ENCODE measurements at places on chromosomes 6 and 20.

DNA sequence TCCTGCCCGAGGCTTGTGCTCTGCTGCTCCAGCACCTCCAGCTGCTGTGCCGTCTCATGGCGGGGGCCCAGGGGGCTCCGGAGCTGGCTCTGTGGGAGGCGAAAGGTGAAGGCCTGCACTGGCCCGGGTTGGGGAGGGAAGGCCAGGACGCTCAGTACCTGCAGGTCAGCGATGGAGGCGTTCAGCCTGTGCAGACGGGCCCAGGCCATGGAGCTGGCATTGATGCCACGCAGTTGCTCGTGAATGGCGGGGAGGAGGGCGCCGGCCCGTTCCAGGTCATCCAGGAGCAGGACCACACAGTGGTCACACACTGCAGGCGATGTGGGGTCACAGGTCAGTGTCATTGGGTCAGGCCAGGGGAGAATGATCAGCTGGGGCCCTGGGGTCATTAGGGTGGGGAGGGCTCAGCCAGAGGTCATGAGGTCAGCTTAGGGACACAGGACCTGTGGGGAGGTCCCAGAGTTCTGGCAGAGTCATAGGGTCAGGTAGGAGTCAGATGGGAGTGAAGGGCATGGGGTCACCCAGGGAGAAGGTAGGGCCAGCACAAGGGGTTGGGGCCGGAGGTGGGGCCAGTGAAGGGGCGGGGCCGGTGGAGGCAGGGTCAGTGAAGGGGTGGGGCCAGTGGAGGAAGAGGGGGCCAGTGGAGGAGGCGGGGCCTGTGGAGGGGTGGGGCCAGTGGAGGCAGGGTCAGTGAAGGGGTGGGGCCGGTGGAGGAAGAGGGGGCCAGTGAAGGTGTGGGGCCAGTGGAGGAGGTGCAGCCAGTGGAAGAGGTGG, 18.0 kb downstream of the ADRM1 start:
- DNase-seq, result no peak

DNA sequence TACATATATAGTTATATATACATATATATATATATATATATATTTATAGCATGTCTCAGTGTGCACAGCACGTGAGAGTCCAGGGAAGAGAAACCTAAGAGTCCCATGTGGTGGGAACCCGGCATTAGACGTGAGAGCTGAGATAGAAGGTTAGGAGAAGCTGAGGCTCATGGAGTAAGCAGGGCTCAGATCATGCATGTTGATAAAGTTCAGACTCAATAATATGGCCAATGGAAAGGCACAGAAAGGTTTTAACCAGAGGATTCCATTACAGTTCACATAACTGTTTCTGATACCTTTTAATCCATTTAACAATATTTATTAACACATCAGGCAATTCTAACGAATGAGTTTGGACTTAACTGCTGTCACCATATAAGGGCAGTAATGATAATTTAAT, 143.4 kb downstream of the MYB start:
- DNase-seq, result no peak

GRCh38 chr6:53828215-53828614, 33.4 kb downstream of the LRRC1 start:
- DNase-seq, result no peak

DNA sequence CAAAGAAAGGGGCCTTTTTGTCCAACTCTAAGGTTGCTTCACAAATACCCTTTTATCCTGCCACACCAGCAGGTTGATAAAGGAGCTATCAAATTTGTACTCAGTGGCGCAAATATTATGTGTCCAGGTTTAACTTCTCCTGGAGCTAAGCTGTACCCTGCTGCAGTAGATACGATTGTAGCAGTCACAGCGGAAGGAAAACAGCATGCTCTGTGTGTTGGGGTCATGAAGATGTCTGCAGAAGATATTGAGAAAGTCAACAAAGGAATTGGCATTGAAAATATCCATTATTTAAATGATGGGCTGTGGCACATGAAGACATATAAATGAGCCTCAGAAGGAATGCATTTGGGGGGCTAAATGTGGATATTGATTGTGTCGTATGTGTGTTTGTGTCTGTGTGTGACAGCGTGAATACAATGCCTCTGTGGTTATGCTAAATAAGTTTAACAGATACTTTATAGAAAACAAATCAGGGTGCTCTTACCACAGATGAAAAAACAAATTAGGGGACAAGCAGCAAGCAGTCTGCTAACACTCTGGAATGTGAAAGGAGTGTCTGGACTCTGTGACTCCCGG, 33.6 kb downstream of the HM13 start:
- DNase-seq, result no peak

- DNase-seq, result no peak
Observed at GRCh38 chr6:7640607-7641577, 50.9 kb downstream of the SNRNP48 start.

DNA sequence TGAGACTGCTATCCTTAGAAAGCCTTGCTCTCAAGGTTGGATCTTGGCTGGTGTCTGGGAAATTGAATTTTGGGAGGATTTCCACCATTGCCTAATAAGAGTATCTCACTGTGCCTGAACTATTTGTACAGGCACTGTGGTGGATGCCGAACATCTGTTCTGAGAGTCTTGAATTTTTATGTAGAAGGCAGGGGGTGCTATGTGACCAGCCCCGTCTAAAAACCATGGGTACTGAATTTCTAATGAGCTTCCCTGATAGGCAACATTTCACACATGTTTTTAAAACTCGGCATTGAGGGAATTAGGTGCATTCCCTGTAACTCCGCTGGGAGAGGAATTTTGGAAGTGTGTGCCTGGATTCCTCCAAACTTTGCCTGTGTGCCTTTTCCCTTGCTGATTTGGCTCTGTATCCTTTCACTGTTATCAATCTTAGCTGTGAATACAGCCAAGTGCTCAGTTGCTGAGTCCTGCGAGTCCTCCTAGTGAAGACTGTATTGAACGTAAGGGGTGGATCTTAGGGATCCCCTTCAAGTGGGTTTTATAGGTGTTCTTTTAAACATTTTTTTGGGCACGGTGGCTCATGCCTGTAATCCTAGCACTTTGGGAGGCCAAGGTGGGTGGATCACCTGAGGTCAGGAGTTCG, 27.6 kb upstream of the SCAF8 start:
- no peak for DNase-seq

DNA sequence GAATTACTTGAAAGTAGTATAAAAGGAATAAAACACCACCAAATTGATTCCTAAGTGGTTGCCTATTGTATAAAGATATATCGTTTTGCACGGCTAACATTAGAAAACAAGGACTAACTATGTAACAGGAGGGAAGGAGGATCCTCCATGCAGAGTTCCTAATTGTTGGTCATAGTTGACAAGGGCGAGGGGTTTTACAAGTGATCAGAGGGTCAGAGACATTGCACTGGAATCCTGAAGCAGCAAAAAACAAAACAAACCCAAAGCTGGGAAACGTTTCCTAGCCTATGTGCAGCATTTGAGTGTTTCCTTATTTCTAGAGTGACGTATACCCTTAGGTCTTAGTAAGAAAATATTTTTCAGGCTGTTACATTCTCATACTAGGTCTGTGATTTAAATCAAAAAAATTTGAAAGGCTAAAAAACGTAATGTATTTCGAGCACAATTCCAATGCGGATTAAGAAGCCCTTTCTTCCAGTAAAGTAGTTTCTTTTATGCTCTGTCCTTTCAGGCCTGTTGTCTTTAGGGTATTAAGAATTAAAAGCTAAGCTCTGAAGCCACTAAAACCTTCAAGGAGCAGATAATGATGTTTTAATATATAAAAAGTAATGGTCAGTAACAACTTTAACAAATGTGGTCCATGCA, 373.8 kb upstream of the MMS22L start:
- DNase-seq, result no peak

DNA sequence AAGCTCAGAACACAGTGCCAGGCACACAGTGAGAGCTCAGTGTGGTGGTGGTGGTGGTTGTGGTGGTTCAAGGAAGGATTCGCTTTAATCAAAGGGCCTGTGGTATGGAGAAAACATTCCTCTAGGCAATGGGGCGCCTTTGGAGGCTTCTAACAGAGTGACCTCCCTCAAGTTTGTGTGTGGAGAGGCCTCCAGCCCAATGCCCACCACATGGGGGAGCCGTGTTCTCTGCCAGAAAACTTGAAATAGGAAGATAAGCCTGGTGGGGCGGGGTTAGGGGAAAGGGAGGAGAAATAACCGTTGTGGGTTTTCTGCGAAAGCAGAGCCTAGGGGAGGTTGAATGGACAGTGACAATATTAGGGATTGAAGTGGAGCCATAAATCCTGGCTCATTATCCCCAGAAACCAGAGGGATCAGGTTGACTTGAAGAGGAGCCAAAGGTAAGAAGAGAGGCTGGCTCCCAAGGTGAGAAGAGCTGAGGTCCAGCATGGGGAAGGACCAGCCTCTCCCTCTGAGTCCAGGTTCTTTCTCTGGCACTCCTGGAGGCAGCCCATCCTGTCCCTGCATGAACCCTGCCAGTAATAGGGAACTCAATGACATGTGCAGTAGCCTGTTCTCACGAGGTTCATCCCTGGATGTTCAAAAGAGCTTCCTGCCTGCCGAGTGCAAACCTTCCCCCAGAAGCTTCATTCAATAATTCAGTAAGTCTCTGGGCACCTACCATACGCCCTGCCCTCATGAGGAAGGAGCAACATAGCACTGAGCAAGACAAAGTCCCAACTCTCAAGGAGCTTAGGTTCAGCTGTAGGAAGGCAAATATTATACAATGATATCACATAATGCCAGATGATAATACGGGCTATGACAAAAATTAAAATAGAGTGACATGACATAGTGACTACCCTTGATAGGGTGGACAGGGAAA, 51.4 kb downstream of the TGM2 start:
- no peak for DNase-seq

DNA sequence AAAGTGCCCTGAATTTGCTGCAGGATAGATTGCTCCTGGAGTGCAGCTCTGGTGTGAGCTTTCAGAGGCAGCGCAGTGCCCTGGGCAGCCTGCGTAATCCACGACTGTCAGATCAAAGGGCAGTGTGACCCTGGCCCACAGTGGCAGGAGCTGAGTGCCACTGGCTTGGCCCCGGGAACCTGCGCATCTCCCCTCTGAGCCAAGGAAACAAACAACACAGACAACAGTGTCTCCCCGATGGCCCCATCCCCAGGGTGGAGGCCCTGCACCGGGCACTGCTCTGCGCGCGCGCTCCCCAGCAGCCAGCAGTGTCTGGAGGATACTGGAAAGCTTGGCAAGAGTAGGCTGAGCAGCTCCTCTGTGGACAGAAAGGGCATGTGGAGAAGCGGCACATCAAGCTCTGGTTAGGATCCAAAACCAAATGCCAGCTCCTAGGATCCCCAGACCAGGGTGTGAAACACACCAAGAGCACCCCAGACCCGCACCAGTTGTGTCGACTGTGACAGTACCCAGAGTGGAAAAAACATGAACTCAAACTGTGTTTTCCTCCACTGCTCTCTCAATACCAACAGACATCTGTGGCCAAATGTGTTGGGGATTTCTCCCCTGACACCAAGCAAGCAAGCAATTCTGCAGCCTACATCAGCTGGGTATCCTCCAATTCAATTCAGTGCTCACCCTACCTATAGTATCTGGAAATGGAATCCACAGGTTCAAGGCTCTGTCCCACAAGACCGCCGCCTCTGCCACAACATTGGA, 26.7 kb downstream of the RBCK1 start:
- DNase-seq, result no peak

GRCh38 chr6:27720607-27721580, 191.3 kb downstream of the OR2B2 start:
- no peak for DNase-seq
